ENCODE measurements at places on chromosomes 6 and 20.

- no peak for DNase-seq
These were observed 47.2 kb downstream of the FILIP1 start for GRCh38 chr6:75446241-75446880.

DNA sequence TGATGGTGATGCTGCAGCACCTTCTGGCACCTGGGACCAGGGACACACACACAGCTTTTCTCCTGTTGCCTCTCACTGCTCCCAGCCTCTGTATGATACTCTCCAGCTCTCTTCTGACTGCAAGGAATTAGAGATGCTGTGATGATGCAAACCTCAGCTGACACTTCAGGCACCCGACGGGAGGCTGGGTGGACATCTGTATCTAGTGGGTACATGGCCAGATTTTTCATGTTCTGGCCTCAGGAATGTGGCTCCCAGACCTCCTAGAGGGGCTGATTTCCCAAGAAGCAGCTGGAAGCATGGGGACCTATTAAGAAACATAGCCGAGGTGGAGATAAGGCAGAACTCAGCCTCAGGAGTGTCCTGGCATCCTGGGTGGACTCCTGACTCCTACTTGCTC, 6.8 kb upstream of the EPB41L1 start:
- no peak for DNase-seq

GRCh38 chr6:155154158-155154830, 109.5 kb upstream of the CLDN20 start:
- no peak for DNase-seq

DNA sequence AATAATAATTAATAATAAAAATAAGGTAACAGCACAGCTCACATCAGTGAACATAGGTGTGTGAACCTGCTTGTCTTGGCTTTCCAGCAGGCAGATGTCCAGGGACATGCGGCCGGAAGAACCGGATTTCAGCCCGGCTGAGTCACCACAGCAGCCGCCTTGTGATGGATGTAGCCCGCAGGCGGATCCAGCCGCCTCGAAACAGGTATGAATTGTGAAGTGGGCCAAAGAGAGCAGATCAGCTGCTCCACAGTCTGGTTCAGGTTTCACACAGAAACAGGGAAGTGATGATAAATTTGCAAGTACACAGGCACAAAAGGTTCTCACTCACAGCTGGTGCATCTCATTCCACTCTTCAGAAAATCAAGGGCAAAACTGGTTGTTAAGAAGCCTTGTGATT, 55.1 kb downstream of the ID4 start:
- DNase-seq, result no peak

- DNase-seq, result no peak
These were observed at the start of gene LRRN4 for GRCh38 chr20:6053776-6054688. Gene LRRN4, minus strand, starts transcription at chr20:6054060. Its CDS starts 1,261 bp downstream, at chr20:6052799.

DNA sequence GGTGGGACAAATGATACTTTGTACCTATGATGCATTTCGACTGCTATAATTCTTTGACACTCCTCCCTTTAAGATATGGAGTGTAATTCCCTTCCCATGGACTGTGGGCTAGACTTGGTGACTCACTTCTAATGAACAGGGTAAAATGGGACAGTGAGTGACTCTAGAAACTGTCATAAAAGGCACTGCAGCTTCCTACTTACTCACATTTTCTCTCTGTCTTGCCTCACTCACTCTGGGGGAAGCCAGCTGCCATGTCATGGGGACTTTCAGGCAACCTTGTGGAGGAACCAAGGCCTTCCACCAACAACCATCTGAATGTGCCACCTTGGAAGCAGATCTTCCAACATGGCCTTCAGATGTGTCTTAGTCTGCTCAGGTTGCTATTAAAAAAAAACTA, 12.9 kb upstream of the GFOD1 start:
- DNase-seq, result no peak

DNA sequence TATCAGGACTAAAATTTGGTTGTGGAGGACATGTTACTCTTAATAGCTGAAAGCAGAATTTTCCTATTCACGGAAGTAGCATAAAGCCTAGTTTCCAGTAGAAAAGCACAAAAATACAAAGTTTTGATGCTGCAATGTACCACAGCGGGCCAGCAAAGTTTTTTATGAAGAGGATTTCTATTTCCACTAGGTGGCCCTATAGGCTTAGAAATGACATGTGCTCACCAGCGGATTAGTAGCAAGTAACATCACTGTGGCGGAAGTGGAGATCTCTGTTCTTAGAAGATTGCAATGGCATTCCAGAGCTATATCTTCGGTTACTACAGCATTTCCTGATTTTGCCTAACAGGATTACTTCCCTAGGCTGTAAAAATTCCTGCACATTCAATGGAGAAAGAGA, 1219.0 kb upstream of the EYS start:
- no peak for DNase-seq

DNA sequence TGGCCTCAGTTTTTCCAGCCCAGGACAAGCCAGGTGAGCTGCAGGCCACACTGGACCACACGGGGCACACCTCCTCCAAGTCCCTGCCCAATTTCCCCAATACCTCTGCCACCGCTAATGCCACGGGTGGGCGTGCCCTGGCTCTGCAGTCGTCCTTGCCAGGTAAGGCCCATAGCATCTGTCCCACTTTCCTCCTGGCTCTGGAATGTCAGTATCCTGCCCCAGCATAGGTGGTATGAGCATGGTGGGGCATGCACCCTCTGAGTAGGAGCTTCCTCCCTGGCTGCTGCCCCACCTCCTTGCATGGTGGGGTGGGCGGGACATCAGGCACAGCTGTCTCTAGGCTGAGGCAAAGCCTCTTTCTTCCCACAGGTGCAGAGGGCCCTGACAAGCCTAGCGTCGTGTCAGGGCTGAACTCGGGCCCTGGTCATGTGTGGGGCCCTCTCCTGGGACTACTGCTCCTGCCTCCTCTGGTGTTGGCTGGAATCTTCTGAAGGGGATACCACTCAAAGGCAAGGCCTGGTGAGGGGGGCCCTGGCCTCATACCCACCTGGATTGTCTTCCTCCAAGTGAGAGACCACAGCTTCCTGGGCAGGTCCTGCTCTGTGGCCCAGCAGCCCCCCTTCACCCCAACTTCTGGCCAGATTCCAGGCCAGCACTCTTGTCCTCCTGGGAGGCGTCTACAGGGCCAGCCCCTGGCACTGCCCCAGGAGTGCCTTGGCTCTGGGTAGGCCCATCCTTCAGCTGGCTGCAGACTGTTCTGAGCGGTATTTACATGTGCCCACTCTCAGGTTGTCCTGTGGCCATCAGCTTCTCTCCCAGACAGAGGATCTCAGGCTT, 9.1 kb downstream of the PI16 start:
- DNase-seq, result no peak

- no peak for DNase-seq
These were observed 78.5 kb downstream of the CD164 start for GRCh38 chr6:109303640-109304283.

GRCh38 chr6:14310960-14311359, 193.4 kb downstream of the CD83 start:
- DNase-seq, result no peak

- no peak for DNase-seq
These were observed 11.8 kb upstream of the SFT2D1 start for GRCh38 chr6:166354143-166354542.
